ENCODE measurements at places on chromosomes 1 and 21.

- no peak for DNase-seq
Observed at GRCh38 chr1:55706397-55706796, 491.2 kb upstream of the USP24 start.

DNA sequence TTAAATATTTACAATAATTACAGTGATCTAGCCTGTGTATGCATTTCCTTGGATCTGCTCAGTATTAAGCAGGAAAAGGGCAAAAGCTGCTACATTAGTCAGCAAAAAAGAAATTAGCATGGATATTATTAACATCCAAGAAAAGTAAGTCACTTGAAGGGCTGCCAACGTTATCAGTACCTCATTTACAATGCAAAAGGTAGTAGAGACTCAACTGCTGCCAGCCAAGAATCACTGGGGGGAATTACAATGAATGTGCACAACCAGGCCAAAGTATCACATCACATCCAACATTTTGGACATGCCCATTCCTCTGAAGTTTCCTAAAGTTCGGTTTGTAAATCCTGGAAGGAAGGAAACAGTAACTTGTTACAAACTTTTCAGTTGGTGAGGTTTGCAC, 1.9 kb downstream of the CNN3 start:
- no peak for DNase-seq

DNA sequence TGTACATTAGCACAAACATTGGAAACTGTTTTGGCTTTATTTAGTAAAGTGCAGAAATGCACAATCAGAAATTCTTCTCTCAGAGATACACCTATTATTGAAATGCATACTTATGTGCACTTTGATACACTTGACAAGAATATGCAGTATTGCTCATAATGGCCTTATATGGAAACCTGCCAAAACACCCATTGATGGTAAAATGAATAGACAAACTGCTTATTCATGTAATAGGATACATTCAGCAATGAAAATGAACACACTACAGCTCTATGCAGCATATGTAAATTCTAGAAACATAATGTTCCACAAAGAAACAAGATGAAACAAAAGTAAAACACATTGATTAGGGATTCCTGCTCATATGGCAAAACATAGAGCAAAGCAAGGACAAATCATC, 223.9 kb downstream of the S1PR1 start:
- DNase-seq, result no peak

DNA sequence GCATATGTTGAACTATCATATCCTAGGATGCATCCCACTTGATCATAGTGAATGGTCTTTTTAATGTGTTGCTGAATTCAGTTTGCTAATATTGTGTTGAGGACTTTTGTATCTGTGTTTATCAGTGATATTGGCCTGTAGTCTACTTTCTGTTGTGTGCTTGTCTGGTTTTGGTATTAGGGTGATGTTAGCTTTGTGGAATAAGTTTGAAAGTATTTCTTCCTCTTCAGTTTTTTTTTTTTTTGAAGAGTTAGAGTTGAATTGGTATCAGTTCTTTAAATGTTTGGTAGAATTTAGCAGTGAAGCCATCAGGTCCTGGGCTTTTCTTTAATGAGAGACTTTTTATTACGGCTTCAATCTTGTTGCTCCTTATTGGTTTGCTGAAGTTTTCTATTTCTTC, 162.3 kb downstream of the VAV3 start:
- no peak for DNase-seq
